Stimulated activated CD8-positive, alpha-beta memory T cell treated with anti-CD3 and anti-CD28 coated beads, Interleukin-7, amount 100 ng/mL, for 1 hour (primary cell): ENCODE measurements at places on chromosomes 2 and 18.

DNA sequence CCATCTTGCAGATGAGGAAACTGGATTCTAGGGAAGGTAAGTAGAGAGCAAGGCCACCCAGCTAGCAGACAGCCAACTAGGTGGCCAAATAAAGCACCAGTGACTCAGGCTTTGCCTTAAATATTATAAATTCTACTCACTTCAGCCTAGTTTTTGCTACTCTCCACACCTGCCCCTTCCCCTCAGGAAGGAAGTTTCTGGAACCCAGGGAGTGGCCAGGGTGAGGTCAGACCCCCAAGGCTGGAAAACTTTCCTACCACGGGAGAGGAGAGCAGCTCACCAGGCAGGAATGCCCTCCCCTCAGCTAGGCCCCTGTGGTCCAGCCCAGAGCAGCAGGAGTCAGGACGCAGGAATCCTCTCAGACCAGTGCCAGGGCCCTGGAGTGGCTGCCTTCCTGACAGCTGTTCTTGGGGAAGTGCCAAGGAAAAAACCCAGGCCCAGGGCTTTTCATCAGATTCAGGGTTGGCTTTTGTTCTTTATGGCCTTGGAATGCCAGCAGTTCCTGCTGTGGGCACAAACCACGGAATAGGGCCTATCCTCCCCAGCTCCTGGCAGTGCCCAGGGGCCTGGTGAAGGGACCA, 5.1 kb upstream of the PAX8 start:
- DNase-seq, result no peak

GRCh38 chr2:52810460-52810859, 957.1 kb upstream of the CHAC2 start:
- DNase-seq, result no peak

- DNase-seq, result no peak
Measured at GRCh38 chr2:11559786-11560155, 25.9 kb downstream of the GREB1 start.

- DNase-seq, result no peak
Measured at GRCh38 chr18:79093986-79094385, 24.8 kb downstream of the ATP9B start.
